Mesendoderm (in vitro differentiated cells): ENCODE measurements at places on chromosomes 2 and 18.

GRCh38 chr2:159096901-159097300 lies 128.5 kb downstream of the TANC1 start:
- DNase-seq: no peak

GRCh38 chr2:29165362-29166241 lies 50.4 kb downstream of the CLIP4 start:
- DNase-seq: peak; percentile 16

DNA sequence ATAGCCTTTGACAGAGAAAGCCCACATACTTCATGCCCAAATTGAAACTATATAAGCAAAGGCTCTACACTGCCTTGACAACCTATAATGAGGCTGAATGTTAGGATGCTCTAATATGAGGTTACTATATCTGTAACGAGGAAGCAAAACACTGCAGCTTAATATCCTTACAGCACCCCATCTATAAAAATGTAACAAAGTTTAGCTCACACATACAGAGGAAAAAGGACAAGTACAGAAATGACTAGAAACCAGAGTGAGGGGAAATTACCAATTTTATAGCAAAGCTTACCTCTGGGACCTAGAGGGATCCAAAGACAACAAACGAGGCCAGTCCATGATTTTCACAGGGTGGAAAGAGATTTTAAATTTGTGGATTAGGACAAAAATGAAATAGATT lies 138.5 kb downstream of the COL4A4 start:
- no peak for DNase-seq

DNA sequence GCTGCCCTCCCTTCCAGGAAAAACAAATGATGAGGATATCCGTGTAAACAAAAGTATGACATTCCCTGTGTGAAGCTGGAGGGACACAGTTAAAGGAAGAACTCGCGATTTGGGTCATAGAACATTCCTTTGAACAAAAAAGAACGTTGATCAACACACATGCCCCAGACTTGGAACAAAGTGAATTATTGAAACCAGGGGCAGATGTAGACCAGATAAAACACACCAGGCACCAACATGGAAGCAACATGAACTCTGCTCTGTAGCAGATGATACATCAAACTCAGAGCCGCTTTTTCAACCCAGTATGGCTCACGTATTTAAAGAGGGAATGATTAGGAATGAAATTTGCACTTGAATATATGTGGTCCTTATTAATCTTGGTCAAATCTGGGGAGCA lies 206.5 kb downstream of the TMEM182 start:
- no peak for DNase-seq

DNA sequence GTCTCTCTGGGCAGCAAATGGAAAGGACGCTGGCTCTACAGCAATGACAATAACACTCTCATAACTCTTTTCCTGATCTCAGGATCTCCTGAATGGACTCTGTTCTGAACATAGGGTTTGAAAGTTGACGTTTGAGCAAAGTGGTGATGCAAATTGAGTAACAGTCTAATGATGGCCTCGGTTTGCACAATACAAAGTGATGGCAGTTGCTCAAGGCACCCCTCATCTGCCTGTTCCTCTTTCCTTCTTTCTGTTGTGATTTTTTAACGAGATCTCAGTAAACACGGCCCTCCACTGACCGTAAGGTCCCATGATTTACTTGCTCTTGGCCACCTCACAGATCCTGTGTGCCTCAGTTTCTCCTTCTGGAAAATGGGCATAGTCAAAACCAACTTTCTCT lies 303.6 kb downstream of the SLC8A1 start:
- DNase-seq: no peak
